ENCODE measurements at places on chromosomes 5 and 9.

DNA sequence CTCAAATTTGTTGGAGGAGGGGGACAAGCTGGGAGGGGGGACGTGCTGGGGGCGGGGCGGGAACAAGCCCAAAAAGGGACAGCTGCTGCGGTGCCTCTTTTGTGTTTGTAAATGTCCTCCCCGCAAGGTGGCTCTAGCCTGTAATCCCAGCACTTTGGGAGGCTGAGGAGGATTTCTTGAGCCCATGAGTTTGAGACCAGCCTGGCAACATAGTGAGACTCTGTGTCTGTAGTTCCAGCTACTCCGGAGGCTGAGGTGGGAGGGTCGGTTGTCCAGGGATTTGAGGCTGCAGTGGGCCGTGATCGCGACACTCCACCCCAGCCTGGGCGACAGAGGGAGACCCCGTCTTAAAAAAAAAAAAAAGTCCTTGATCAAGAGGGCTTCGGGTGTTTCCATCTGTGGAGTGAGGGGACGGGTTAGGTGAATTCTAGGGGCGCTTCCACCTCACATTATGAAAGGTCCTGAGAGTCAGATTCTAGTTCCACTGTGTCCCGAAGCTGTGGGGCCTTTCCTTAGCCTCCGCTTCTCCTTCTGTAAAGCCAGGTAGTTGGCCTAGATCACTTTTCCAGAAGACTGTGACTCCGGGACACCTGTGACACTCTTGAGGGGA, 779 bp upstream of the CTNNA1 start:
- DNase-seq, result no peak

DNA sequence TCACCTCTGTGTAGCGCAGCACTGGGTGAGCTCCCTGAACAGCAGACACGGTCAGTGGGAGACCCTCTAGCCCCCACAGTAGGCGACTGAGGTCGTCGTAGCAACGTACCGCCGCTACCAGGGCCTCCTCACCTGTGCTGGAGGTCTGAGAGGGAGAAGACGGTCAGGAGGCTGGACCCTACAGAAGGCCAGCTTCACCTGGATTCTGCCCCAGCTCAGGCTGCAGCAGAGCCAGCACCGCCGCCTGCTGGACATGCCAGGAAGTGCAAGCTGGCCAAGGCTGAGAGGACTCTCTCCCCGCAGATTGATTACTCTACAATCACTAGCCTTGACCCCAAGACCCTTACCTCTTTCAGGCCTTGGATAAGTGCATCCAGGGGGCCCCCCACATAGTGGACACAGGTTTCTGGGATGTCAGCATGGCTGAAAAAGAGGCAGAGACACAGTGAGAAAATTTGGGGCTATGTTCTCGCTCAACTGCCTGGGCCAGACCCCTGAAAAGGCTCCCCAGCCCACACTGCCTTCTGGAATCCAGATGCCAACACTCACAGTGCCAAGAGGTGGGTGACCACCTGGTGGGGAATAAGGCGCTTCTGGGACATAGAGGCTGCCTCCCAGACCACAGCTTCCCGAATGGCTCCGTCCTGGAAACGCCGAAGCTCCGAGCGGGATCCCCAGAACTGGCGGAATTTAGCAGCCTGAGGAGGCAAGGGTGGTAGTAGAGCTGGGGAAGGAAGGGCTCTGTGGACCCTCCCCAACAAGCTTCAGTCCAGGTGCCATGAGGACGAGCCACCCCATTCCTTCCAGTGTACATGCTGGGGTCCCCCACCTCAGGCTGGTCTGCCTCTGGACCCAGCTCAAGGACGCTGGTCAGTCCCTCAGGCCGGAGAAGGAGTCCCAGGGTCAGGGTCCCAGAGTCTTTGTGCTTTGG, 6.9 kb downstream of the NOL6 start:
- DNase-seq, result peak; percentile 62

DNA sequence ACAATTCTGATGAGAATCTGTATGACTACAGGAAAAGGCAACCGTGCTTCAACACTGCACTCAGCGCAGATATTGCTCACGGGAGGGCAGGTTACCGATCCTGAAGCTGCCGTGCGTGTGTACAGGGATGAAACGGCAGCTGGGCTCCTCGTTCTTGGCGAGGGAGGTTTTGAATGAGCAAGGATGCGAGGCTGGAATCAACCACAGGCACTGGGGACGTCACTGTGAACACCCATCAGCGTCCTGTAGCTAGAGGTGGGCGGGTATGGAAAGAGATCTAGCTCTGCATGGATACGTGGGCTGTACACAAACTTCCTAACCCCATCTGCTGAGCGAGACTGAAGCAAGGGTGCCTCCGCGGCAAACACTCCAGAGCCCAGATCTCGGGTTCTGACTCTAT, 84.3 kb upstream of the COL5A1 start:
- DNase-seq, result no peak

- DNase-seq, result no peak
These were observed 68.2 kb upstream of the TAF1L start for GRCh38 chr9:32703635-32704034.

DNA sequence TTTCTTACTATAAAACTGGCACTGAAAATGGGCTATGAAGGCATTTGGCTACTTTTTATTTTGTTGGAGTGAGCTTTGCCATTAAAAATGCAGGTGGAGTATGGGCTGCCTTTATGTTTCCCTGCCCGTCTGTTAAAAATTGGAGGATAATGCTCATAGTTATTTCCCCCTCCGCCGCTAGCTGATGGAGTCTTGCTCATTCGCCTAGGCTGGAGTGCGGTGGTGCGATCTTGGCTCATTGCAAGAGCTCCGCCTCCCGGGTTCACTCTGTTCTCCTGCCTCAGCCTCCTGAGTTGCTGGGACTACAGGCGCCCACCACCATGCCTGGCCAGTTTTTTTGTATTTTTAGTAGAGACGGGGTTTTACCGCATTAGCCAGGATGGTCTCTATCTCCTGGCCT, 8.6 kb downstream of the G3BP1 start:
- no peak for DNase-seq

DNA sequence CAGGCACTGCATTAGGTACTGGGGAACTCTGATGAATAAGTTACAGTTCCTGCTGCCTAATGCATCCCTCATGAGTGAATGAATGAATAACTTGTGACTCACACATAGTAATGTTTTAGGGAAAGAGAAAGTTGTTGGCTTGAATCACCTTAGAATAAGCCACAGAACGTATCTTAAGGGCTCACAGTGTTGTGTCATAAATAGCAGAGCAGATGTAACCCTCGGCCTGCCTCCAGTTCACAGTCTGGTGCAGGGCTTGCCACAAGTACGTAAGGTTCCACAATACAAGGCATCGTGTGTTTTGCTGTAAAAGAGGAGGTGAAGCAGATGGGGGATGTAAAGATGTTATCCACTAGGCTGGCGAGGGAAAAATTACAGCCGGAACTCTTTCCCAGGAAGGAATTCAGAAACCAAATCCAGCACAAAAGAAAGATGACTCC, 218.7 kb downstream of the TRPM3 start:
- no peak for DNase-seq

DNA sequence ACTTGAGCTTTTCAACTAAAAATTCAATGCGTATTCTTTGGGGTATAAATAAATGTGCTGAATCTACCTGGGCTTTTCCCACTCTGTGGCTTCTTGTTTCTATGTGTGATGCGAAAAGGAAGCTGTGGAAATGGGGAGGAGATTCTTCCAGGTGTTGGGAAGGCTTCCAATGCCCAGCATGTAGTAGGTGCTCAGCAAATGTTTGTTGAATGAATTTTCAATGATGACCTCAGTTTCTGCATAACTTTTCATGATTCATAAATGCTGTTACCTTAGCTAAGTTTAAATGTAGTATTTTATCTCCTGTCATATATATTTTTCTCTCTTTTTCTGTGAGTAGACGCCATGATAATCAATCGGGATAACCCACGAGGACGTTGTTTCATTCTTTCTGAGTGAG, 25.6 kb upstream of the KCNMB1 start:
- DNase-seq, result no peak

DNA sequence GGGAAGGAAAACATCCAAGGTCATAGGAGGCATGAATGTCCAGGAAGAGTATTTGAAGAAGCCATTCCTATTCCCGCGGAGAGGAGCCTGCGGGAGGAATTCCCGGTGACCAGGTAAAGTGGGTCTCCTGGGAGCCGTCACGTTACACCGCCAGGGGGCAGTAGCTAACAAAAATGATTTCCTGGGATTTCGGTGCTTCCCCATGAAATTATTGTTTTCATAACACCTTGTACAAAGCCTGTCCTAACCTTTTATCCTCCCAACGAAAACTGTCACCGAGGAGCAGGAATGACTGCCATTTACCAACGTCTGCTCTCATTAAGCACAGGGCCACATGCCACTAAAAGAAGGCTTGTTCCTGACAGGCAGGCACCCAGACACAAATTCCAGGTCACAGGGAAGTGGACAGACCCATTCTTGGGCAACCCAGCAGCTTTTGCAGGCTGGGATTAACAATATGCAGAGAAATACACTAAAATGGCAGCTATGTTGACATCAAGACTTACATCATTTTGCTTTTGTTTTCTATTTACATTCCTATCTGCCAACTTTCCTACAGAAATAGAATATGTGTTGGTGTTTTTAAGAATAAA, 41.2 kb upstream of the CTSL start:
- no peak for DNase-seq

DNA sequence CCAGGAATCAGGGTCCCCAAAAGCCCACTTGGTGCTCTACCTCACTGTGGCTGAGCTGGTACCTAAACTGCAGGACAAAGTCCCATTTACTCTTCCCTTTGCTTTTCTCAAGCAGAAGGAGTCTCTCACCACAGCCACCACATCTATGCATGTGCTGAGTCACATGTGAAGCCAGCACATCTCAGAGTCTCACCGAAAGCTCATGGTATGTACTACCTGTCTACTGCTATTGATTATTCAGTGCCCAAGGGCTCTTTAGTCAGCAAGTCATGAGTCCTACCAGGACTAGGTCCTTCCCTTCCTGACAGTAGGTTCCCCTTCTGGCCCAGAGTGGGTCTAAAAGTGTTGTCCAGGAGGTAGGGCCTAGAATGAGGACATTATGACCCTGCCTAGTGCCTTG, 130.7 kb upstream of the NTRK2 start:
- DNase-seq, result no peak

GRCh38 chr5:41219658-41220269, 6.4 kb upstream of the C6 start:
- no peak for DNase-seq

DNA sequence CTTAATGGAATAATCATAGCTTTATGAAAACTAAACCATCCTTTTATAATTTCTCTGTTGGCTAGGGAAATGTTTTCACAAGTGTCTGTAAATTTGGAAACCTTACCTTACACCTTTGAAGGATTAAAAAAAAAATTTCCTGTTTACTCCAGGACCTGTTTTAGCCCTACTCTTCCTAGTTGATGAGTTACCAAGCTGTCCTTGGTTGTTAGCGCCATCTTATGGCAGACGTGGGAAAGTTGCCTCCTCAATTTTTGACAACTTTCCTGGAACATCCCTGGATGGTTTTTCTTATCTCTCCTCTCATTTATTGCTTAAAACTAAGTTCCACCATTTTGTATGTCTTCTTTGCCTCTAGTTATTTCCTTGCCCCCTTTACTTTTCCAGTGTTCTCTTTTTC, 25.7 kb downstream of the ZSWIM6 start:
- no peak for DNase-seq

GRCh38 chr9:79701651-79702050, 129.9 kb downstream of the TLE4 start:
- no peak for DNase-seq

DNA sequence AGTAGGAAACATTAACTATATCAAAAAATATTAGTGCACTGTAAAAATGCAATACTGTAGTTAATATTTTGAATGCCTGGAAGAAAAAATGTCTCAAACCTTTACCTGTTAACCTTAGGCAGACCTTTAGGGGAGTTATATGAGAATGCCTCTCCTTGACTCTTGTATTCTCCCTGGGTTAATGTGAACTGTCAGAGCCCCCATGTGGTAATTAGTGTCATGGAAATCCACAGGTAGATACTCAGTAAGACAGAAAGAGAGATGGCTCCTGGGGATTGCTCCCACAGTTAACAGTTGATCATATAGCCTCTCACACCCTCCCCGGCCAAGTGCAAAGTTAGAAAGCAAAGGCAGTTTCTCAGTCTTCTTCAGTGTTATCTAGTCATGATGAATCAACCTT, 742.8 kb downstream of the NR2F1-AS1 start:
- no peak for DNase-seq

DNA sequence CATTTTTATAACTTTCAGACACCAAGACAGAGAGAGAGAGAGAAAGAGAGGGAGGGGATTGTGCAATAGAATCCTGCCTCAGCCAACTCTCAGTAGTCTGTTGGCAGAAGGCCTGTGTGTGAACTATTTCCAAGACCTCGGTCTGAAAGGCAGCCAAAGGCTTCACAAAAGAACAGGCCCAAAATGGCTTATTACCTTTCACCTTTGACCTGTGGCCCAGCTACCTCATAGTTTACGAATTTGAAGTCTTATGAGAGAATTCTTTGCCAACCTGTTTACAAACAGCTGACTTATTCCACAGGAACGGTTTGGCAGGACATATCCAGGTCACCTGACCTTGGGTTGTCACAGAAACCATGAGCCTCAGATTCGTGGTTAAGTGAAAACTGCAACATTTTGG, 48.6 kb downstream of the NR2F1-AS1 start:
- DNase-seq, result no peak

- DNase-seq, result no peak
These were observed 84.3 kb upstream of the RAPGEF1 start for GRCh38 chr9:131824155-131824594.

DNA sequence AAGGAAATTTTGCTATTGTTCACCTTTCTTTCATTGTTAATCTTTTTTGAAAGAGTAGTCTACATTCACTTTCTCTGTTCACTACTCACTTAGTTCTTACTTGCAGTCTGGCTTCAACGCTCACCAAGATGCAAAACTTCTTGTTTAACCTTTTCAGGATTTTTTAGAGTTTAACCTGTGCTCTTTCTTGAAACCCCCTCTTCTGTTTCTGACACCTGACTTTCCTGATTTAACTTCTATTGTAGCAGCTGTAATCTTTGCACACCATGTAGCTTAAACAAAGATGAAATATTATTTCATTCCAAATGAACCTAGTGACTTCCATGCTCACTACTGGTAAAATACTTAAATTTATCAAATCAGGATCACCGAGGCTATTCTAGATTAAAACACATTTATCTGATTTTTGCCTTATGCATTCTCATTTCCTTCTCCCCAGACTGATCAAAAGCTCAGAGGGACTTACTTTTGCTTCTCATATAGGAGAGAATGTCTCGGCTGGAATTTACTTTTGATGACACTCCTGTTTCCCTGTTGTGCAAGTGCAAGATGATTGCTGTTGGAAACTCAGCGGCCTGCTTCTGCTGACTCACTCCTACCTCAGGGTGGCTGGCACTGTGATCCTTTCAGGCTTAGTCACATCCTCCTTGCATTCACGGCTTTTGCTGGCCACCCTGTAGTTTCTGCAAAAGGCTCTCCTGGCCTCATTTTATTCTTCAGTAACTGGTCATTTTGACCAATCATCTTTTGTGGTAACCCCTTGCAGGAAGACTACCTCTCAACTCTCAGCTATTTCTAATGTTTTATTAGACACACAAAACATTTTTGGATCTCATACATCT, 109.3 kb upstream of the IFNE start:
- peak; percentile 28 for DNase-seq

GRCh38 chr9:127693143-127693542, 13.6 kb upstream of the CFAP157 start:
- DNase-seq, result no peak

All from stimulated activated CD8-positive, alpha-beta memory T cell treated with anti-CD3 and anti-CD28 coated beads, Interleukin-4, amount 100 ng/mL, for 24 hours (primary cell).